Right kidney (tissue), 9 donors: ENCODE measurements at places on chromosomes 7 and 10.

- no peak for DNase-seq
Observed at GRCh38 chr10:128716181-128716580, 590.0 kb upstream of the MKI67 start.

DNA sequence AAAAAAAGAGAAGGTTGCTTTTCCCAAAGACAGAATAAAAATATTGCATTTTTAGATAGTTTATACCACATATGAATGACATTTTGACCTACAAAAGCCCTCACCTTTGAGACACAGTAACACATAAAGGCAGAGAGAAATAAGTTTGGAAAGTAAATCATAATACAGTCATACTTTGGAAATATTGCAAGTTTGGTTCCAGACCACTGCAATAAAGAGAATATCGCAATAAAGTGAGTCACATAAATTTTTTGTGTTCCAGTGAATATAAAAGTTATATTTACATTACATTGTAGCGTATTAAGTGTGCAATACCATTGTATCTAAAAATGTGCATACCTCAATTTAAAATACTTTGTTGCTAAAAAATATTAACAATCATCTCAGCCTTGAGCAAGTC is 40.3 kb downstream of the CCDC71L start:
- no peak for DNase-seq

GRCh38 chr7:41399171-41399570 is 303.7 kb downstream of the INHBA start:
- no peak for DNase-seq

- no peak for DNase-seq
Observed at GRCh38 chr10:53239873-53240272, 467.3 kb upstream of the MBL2 start.

DNA sequence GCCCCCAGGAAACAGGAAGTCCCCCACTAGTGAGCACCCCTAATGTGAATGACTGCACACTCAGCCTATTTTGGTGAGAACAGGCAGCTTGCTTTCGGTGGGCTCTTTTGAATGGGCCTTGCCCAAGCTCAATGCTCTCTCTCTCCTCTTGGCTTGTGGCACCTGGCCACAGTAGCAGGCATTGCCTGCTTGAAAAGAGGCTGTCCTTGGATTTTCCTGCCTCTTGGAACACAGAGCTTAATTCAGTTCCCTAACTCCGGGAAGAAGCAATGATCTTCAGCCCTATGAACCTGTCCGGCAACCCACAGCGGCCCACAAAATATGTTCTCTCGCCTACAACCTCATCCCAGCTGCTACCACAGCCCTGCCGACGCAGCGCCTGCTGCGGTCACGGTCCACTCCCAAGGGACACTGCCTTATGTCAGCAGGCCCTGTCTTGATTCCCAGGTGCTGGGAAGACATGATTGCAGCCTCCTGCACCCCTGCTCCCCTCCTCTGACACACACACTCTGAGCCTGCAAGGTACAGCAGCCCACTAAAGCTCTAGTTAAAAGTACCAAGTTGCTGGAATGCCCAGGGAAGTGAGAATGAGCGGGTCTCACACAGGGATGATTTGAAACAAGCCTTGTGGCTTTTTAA is 715.5 kb upstream of the GALNT17 start:
- DNase-seq, result no peak

DNA sequence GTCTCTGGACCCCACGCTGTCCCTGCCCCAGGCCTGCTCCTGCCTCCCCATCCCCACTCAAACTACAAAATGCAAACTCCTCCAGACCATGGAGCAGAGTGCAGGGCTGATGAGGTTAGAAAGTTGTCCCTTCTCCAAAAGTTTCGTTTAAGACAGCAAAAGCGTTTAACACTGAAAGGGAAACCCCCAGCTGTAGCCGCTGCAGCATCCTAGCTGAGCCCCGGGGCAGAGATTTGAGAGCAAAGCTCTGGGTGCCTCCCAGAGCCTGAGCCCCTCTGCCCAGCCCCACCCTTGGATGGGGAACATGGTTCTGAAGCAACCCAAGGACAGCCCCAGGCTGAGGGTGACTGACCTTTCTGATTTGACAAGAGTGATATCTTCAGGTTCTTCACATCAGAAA is 52.8 kb upstream of the ENO4 start:
- no peak for DNase-seq

DNA sequence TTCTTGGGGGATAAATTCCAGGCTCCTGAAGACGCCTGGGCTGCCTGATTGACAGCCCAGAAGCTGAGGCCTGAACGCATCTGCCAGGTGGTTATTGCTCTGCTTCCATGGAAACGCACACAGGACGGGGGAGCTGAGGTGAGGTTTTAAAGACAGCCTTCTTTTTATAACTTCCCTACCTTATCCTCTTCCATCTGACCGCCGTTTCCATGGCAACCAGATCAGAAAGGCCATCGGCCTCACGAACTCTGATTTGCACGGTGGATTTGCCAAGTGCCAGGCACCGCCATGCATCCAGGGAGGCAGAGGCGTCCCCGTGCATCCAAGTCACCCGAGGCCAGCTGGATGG is 260.9 kb downstream of the ADARB2 start:
- no peak for DNase-seq

DNA sequence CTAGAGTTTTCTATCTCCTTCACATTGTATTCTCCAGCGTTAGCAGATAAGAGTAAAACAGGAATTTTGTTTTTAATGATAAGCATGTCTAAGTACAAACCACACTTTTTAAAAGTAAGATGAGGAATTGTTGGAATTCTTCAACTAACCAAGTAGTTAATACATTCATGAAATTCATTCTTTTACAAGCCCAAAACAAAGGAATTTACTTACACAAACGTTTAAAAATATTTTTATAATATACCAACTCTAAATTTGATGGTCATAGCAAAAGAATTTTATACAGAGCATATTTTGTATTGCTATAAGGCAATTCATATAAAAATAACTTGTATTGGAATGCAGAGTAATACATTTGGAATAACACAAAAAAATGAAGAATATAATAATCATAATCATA is 51.3 kb downstream of the TWIST1 start:
- DNase-seq, result no peak

DNA sequence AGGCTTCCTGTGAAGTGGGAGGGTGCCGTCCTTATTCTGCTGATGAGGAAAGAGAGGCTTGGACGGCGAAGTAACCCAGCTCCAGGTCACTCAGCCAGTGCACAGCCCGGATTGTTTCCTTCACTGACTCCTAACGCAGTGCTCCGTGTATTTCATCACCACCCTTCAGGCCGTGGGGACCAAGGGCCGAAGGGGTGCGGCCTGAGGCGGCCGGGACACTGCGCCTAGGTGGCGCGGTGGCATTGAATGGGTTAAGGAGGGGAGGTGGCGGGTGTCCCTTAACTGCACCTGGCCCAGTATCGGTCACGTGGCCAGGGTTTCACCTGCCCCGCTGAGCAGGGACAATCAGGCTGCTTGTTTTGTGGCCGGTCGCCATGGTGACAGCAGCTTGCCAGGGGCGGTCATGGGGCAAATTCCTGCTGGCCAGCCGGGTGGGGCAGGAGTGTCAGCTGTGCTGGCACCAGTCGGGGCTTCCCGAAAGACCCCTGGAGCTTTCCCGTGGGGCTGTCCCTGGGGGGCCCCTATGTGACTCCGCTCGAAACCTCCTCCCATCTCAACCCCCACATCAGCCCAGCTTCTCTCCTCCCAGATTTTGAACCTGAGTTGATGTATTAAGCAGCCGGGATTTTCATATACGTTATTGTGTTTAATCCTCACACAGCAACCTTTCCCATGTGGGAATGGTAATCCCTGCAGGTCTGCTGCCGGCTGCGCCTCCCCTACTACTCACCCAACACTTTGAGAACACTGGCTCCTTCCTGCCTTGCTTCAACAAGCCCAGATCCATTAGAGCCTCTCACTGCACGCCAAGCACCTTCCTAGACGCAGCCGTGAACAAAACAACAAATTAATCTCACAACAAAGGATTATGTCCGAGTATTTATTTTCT is 4.4 kb upstream of the ABHD11 start:
- DNase-seq, result peak; percentile 87

- DNase-seq, result no peak
Observed at GRCh38 chr7:22858640-22859561, 36.3 kb upstream of the TOMM7 start.

DNA sequence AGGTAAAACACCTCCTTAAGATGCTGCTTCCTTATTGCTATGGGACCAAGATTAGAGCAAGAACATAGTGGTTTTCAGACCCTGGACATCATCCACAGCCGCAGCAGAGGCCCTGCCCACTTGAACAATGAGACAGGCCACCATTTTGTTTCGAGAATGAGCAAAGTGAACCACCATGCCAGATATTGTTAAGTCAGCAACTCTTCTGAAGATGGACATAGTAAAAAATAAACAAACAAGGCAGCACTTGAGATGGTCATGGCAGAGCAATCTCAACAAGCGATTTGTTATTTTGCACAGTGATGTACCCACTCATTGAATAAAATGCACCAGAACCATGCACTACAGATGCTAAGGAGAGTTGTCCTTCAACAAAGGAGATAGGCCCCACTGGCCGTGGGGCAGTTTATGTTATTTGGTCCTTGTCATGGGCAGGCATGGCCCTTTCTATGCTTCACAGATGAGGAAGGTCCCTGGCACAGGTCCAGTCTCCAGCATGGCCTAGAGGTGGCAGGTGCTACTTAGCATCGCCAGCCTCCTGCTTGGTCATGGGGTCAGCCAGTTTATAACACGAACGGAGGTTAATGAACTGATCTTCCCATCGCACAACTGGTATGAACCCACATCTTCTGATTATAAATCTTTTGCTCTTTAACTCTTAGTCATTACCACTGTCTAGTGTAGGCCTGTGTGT is 44.1 kb downstream of the IKZF1 start:
- DNase-seq, result no peak

DNA sequence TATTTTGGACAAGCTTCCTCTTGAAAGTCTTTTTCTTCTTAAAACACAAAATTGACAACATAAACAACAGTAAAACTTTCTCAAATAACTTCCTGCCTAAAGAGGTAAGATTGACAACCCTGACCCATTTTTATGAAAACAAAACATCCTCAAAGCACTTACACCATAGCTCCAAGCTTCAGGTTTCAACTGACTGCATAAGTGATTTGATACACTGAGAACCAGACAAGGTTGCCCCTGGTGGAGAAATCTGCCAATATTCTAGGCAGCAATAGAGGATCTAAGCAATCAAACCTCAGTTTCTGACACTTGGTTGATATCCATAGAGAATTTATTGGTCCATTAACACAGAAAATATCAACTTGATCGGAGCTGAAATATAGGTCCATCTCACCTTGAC is 147.8 kb downstream of the ELAPOR2 start:
- DNase-seq, result no peak

GRCh38 chr10:131210181-131210580 is 101.3 kb downstream of the TCERG1L start:
- no peak for DNase-seq

DNA sequence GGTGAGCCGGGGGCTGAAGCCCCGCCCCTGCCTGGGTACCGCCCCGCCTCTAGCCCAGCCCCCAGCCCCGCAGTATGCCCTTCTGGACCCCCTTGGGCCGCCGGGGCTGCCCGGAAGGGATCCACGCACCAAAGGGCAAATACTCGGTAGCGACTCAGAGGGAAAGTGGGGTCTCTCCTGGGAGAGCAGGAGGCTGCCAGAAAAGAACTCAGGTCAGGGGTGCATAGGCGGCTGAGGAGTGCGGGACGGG is 796 bp downstream of the FBXL15 start:
- DNase-seq, result peak; percentile 69

DNA sequence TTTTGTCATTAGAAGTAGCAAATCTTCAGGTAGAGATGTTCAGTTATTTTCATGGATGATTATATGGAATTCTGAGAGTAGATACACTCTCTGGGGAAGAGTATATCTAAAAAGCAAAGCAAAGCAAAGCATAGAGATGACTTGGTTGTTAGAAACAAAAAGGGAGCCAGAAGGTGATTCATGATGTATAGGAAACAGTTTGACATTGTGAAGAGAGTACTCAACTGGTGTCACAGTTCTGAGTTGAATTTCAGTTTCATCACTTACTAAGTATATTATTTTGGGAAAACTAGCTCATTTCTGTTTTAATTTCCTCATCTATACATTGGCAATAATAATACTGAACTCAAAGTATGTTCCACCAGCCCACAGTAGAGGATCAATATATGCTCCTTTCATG is 86.8 kb downstream of the SEMA3C start:
- no peak for DNase-seq
